Activated CD4-positive, alpha-beta T cell treated with anti-CD3 and anti-CD28 coated beads for 24 hours (primary cell): ENCODE measurements at places on chromosomes 12 and 14.

GRCh38 chr12:51721282-51721940, 127.1 kb downstream of the FIGNL2 start:
- DNase-seq, result peak; percentile 28

- DNase-seq, result no peak
These were observed 133.5 kb downstream of the KTN1 start for GRCh38 chr14:55713486-55713885.

GRCh38 chr12:125402874-125403789, 337.9 kb downstream of the AACS start:
- DNase-seq, result no peak

GRCh38 chr12:118375348-118375747, 1.0 kb upstream of the SUDS3 start:
- no peak for DNase-seq

GRCh38 chr14:36950812-36951211, 221.6 kb downstream of the SLC25A21 start:
- DNase-seq, result no peak

DNA sequence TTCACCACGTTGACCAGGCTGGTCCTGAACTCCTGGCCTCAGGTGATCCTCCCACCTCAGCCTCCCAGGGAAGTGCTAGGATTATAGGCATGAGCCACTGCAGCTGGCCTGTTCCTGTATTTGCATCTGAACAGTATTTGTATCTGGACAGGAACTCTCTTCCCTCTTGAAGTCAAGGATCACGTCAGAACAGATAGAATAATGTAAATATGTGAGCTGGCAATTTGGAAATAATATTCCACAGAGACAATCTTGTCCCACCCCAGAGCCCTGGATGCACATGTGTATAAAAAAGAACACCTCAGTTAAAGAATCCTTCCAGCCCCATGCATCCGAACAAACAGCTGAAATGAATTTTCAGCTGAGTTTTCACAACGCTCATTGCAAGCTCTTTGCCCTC, 118.3 kb downstream of the VEZT start:
- no peak for DNase-seq

GRCh38 chr12:51001799-51002198, 24.4 kb downstream of the SLC11A2 start:
- DNase-seq, result no peak

- no peak for DNase-seq
These were observed 7.1 kb upstream of the SMUG1 start for GRCh38 chr12:54195737-54196347.

- DNase-seq, result no peak
These were observed 81.8 kb downstream of the WIF1 start for GRCh38 chr12:65039301-65039700.

GRCh38 chr14:94571950-94572349, 9.3 kb upstream of the SERPINA5 start:
- no peak for DNase-seq

GRCh38 chr14:106844608-106845285, 1318.4 kb downstream of the TMEM121 start:
- peak; percentile 33 for DNase-seq

DNA sequence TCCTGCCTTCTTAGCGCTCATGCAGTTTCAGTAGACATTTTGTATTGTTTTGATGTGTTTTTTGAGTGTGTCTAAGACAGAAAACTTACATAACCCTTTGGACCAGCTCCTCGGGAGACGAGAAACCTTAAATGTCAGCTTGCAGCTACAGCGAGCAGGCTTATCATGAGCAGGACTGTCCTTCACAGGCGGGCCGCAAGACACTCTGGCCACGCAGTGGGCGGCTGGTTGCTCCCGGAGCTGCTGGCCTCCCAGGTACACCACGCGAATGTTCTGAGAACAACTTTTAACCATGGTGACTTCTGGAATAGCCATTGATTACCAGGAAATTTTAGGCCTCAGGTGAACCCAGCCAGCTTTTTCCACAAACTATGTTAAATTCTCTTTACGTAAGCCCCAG, 164.1 kb upstream of the DIO3 start:
- DNase-seq, result no peak

- peak; percentile 77 for DNase-seq
These were observed 21.6 kb upstream of the GPR132 start for GRCh38 chr14:105086833-105087307.

DNA sequence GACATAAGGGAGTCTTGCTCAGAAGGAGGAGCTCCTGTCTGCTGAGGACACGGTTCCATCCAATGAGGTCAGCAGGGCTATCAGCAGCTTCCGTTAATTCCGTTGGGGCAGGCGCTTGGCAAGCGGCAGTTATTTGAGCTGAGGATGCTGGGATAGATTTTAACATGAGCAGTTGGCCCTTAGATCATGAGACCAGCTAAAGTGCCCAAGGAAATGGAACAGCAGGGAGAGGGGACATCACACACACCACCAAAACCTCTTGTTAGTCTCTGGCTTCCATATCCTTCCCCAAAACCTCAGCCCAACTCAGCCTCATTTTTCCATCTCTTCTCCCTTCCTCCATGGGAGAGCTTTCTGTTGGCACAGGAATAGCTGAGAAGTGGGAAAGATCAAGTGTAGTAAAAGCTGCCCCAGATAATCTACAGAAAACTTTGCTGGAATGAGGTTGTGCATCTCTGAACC, 138.7 kb upstream of the PZP start:
- no peak for DNase-seq

GRCh38 chr12:48917857-48918537, 7.3 kb downstream of the FKBP11 start:
- no peak for DNase-seq

GRCh38 chr14:92462568-92462967, 51.0 kb upstream of the RIN3 start:
- no peak for DNase-seq

- DNase-seq, result no peak
These were observed 183.6 kb upstream of the PZP start for GRCh38 chr12:9391815-9392214.

DNA sequence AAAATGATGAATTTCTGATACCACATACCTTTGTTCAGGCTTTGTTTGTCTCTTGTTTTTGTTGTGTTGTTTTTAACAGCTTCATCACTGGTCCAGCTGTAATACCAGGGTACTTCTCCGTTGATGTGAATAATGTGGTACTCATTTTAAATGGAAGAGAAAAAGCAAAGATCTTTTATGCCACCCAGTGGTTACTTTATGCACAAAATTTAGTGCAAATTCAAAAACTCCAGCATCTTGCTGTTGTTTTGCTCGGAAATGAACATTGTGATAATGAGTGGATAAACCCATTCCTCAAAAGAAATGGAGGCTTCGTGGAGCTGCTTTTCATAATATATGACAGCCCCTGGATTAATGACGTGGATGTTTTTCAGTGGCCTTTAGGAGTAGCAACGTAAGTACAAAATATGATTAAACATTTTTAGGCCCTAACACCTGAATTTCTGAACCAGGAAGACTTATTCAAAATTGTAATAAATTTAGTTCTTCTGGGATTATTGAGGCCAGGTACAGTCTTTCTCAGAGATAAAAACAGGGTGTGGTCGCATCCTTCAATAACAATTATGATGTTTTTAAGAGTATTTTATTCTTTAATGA, 22.4 kb downstream of the RXYLT1 start:
- no peak for DNase-seq

GRCh38 chr14:102979406-102979805, 56.9 kb downstream of the AMN start:
- no peak for DNase-seq

GRCh38 chr14:101256266-101256665, 305.0 kb upstream of the DIO3 start:
- DNase-seq, result no peak
